Left lung (tissue), 14 donors: ENCODE measurements at places on chromosomes 11 and 22. TPM values are rescaled to one million over a fixed set of nuclear protein-coding genes. Genes with fewer than 3 reads are reported as not detected.

GRCh38 chr11:117180020-117180419 lies 1.5 kb downstream of the SIDT2 start:
- DNase-seq = no peak

GRCh38 chr11:82858556-82859091 lies 41.6 kb downstream of the PRCP start:
- DNase-seq = no peak

DEFB131B gene
- not detected for total RNA-seq

BCO2 gene
- total RNA-seq = 3.3 TPM

UCP2 gene
- total RNA-seq = 142 TPM
